Occipital lobe (tissue), 3 donors: ENCODE measurements at places on chromosomes 2 and 18.

GRCh38 chr2:233074106-233074505, 14.0 kb downstream of the INPP5D start:
- no peak for DNase-seq

DNA sequence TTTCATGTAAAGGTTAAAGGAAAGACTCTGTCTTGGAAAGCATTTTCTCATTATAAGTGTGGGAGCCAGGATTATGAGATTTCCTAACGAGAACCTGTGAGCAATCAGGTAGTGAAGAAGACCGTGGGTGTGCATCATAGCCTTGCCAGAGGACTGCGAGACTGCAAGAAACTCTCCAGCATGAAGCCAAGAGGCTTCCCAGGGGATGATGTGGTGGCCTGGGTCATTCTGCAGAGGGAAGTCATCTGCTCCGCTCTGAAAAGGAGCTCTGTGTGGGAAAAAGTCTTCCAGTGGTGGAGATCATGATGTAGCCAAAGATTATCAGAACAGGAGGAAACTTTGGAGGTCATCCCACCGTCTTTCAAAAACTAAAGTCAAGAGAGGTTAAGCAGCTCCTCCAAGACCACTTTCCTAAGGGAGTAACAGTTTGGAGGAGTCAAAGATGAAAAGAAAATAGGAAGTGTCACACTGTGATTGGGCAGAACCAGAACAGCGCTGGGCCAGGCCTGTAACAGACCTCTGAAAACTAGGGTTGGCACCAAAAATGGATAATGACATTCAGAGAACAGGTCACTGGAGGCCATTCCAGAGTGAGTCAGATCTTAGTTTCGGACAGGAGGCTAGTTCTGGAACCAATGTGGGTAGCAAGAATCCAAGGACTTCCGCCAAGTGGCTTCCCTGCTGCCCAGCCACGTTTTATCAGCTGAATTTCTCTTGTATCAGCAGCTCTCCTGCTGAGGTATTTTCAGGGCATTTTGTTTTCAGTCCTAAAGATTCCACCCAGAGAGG, 113.0 kb downstream of the LRATD1 start:
- no peak for DNase-seq

DNA sequence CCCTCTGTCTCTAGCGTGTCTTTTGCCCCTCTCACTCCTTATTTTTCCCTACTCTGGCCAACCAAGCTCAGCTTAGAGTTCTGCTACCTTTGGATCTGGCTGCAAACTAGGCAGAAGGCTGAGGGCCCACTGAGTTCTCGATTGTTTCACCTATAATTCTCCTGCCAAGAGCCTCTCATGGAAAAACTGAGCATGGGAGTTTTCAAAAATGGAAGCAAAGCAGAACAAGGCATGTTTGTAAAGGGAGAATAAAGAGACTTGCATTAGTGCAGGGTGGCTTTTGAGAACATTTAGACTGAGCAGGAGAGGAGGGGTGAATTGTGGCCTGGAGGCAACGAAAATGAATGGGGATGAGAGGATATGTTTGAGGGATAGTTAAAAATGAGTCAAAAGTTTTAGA, 45.9 kb downstream of the FSHR start:
- no peak for DNase-seq

- no peak for DNase-seq
These were observed 209.4 kb upstream of the CXCR4 start for GRCh38 chr2:136327162-136327852.

GRCh38 chr2:136067459-136067858, 50.5 kb downstream of the CXCR4 start:
- no peak for DNase-seq

DNA sequence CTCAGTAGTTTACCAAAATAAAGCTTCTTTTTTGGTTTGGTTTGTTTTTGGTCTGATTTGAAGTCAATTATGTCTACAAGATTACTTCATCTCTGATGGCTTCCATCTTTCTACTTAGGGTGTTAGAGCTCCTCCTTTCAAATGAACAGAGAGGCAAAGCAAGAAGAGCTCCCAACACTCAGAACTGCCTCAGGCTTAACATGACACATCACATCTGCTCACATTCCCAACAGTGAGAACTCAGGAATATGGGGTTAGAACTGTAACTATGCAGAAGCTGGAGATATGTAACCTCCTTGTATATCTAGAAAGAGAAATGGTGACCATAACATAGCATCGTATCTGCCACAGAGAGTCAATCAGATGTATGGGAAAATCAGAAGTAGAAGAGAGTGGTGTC, 11.4 kb upstream of the LRATD1 start:
- DNase-seq = no peak

DNA sequence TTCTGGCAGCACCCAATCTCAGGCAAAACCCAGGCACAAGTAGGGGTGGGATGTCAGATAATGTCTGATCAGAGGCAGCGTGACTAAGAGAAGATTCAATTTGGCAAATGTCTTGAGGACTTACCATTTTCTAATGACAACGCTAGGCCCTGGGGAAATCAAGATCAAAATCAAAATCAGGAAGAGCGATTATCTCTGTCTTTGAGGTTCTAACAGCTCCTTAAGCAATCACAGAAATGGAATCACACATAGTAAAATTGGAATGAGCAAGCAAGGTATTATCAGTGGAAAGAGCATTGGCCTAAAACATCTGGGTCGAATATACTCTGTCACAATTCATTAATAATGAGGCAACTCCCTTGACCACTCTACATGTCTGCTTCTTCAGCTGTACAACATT, 8.6 kb upstream of the SERPINB2 start:
- no peak for DNase-seq

DNA sequence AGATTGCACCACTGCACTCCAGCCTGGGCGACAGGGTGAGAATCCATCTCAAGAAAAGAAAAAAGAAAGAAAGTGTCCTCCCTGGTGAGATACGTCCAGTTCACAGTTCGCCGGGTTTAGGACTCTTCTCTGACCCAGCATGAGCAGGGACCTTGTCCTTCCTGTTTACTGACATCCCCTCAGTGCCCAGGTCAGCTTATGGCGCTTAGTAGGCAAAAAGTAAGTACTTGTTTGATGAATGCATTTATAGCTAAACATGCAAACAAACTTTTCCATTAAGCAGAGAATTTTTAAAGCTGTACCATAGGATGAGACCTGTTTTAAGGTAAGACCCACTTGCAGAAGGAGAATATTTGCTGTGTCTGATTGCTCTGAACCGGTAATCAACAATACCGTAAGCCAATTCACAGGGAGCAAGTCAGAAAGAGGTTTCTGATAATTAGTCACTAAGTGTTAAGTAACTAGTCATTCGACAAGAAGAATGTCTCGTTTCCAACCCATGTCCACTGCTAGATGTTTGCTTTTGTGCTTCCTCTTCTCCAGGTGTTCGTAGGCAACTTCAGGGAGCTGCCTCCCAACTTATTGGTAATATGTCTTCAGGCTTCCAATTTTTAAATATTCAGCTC, 40.0 kb downstream of the MOGAT1 start:
- no peak for DNase-seq

DNA sequence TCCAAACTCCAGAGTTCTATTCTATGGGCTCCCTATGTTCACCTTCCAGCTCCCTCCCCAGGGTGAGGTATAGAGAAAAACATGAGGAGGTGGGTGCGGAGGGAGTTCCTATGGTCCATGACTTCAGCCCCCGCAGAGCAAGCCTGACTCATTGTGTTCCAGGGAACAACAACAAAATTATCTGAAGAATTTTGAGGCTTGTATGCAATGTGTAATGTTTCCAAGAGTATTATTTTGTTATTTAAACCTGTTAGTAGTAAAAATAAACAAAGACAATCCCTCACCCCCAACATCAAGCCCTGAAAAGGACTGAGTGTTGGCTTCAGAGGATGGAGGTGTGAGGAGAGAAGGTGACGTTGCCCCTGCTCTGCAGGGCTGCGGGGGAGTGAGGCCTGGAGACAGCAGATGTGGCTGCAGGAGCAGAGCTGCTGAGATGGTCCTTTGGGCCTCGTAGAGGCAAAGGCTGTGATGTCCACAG, 29.0 kb downstream of the LAMA3 start:
- DNase-seq = no peak

DNA sequence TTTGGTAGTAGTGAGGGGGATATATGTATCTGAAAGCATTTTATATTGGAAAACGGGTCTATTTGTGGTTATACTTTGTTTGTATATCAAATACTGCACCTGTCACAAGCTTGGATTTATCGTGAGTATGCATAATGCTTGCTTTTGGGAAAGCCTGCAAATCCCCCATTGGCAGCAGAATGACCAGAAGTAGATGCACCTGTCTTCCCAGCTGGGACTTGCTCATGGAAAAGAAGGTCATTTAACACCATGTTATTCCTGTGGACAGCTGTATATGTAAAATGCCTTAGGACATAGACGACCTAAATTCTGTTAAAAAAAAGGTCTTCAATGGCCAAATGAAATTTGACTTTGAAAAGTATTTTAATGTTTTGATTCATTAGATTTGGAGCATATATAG, 599.4 kb downstream of the XIRP2 start:
- no peak for DNase-seq

- DNase-seq = no peak
These were observed 21.4 kb downstream of the TMEM247 start for GRCh38 chr2:46500801-46501200.

DNA sequence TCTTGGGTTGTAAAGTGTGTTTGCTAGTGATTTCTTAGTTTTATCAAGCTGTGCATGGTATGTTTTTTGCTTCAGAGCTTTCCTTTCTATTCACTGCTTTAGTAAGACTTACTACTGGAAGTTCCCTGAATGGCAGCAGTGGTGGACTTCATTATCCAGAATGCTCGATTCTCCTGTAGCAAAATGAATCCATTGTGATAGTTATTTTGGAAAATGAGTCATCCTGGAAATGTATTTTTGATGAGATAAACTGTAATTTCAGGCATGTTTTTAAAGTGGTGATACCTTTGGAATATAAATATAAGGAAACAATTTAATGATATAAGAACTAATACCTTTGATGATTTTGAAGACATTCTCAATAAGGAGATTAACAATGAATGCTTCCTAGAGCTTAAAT, 387.1 kb downstream of the PTPRM start:
- DNase-seq = no peak

DNA sequence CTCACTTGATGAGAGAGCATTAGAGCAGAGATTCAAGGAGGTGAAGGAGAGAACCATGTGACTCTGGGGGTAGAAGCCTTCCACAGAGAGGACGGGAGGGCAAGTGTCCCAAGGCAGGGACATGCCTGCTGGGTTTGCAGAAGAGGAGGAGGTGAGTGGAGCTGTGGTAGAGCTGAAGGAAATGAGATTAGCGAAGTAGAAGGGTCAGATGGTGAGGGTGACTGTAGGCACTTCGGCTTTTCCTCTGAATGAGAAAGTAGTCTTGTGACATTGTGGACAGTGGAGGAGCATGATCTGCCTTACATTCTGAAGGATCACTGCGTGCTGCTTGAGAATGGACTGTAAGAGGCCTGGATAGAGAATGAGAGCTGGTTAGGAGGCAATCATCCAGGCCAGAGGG, 126.0 kb downstream of the NXPH2 start:
- no peak for DNase-seq

- DNase-seq = no peak
These were observed 468.2 kb downstream of the TDRD15 start for GRCh38 chr2:21591926-21592325.

GRCh38 chr2:216904974-216905373, 45.1 kb upstream of the TNP1 start:
- DNase-seq = no peak

GRCh38 chr18:36533446-36534153, 236.1 kb downstream of the FHOD3 start:
- DNase-seq = no peak

DNA sequence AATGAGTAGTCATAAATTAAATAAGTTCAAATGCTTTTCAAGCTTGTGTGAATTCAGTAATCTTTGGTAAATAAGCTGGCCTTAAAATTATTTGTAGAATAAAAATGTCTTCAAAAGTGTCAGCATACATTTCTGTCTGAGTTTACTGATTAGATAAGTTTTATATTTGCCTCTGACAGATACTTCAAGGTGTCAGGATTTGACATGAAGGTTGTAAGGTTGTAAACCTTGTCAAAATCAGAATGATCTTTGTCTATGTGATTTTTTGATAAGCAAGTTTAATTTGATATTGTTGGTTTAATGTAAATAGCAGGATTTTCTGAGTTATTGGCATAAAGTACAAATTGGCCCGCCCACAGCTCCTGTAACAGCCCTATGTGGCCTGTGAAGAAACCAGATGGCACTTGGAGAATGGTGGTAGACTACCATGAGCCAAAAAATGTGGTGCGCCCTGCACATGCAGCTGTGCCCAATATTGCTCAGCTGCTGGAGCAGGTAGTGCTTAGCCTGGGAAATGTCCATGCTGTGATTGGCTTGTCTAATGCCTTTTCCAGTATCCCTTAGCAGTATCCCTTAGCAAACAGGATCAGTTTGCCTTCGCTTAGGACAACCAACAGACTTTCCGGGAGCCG, 188.0 kb upstream of the SPHKAP start:
- DNase-seq = no peak

- DNase-seq = no peak
These were observed 375.3 kb downstream of the SLC4A3 start for GRCh38 chr2:220002699-220003098.

- no peak for DNase-seq
These were observed 57.8 kb downstream of the TGOLN2 start for GRCh38 chr2:85269959-85270358.

DNA sequence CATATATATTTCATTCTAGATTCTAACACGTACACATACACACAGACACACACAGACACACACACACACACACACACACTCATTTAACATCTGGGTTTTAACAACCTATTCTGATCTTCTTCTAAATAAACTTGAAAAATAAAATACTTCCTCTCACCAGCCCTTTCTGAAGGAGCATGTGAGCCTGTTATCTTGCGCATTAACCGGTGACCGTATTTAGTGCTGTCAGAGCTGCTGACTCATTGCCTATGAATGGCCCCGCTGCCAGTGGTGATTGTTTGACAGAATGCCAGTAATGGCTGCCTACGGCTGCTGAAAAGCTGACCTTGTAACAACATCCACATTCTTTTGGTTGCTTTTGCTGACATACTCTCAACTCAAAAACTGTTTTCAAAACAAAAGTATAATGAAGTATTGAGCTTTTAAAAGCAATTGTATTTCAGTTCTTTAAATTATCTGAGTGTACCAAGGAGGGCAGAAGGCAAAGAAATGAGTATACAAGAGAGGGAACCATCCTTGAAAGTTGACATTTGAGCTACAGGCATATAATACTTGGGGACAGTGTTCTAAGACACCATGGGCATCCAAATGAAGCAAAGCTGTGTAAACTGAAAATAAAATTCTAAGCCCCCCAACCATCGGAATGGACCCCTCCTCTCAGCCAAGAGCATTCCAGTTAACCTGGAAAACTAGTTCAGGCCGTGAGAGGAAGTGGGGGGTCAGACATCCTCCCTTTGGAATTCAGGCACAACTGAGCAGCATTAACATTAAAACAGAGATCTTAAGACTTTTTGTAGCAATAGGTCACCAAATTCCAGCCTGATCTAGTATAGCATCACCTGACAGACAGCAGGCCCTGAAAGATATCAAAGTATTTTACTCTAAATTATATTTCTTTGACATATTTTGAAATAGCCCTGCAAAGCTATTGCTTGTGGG, 50.2 kb upstream of the DTNA start:
- peak; percentile 56 for DNase-seq

DNA sequence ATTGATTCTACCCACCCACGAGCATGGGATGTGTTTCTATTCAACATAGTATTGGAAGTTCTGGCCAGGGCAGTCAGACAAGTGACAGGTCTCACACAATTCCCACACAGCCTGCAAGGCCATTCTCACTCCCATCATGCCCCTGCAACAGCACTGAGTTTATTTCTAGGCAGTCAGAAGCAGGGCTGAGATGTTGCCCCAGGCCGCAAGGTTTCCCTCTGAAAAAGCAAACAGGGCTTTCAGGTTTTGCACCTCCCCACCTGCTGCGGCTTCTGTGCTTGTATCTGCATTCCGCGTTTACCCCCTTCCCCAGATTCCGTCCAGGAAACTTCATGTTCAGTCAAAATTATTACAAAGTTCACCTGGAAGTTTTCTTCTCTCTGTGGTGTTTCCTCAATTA, 9.4 kb upstream of the TACR1 start:
- no peak for DNase-seq
